SK-N-SH (cell line): ENCODE measurements at places on chromosomes 7 and 10. TPM values are rescaled to one million over a fixed set of nuclear protein-coding genes. Genes with fewer than 3 reads are reported as not detected.

GRCh38 chr7:96067321-96067720 is 254.6 kb downstream of the SLC25A13 start:
- H3K4me1 ChIP-seq, result peaks cover 2% of the 10 kb centered on the region; the same call in 1 of the 2 replicates
- DNase-seq, result no peak
- H3K27ac ChIP-seq, result no peak overlapping the region
- H3K36me3 ChIP-seq, result no peaks in the 10 kb centered on the region
- H3K27me3 ChIP-seq, result peaks cover 17% of the 10 kb centered on the region; the same call in 1 of the 2 replicates

ELN gene
- polyA plus RNA-seq, result 8.9 and 12.5 TPM in 2 replicates

DNA sequence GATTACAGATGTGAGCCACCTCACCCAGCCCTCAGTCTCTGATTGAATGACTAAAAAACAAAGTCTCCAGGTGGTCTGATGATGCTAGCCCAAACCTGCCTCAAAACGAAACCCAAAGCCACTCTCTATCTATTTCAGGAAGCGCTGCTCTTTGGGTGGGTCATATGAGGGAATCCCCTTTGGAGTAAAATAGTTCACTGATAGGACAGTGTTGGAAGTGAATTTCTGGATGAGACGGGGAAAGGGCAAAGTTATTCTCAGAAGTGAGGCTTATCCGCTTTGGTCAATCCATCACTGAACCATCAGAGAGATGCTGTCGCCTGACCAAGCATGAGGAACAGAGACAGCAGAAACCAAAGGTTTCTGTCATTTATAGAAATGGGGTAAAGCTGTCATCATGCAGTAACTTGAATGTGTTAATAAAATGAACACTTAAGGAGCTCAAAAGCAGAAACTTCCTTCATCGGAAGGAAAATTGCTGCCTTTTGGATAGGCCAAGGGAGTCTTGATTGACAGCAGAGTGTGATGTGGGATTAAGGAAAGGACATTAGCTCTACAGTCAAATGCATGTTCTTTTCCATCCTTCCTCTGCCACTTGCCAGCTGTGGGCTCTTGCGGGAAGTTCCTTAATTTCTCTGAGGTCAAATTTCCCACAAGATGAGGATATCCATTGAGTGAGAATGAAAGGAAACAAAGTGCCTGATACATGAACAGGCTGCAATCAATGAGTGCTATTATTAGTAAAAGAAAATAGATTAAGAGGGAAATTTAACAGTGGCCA is 64.9 kb upstream of the C1QL3 start:
- no peaks in the 10 kb centered on the region for H3K4me1 ChIP-seq
- no peak overlapping the region for H3K4me3 ChIP-seq
- H3K27ac ChIP-seq, result no peak overlapping the region
- DNase-seq, result no peak

TAS2R3 gene
- not detected in 2 replicates for polyA plus RNA-seq
